ENCODE measurements at places on chromosomes 2 and 18. TPM values are rescaled to one million over a fixed set of nuclear protein-coding genes. Genes with fewer than 3 reads are reported as not detected.

Gene FAM237A
- not detected for total RNA-seq

Gene SRD5A2
- not detected for total RNA-seq

Gene ZSCAN30
- total RNA-seq, result 0.71 TPM

Gene QPCT
- 17.2 TPM for total RNA-seq

Gene CROCC2
- total RNA-seq, result not detected

Gene CTLA4
- total RNA-seq, result not detected

Gene CRYBA2
- total RNA-seq, result not detected

Gene ADCY3
- total RNA-seq, result 68.6 TPM

Gene EFEMP1
- total RNA-seq, result 40.9 TPM

Gene C2orf80
- not detected for total RNA-seq

Gene SERPINB4
- total RNA-seq, result not detected

Gene IL1A
- total RNA-seq, result 0.10 TPM

Gene FSHR
- total RNA-seq, result 0.07 TPM

Gene CPO
- total RNA-seq, result not detected

Gene ERFE
- total RNA-seq, result 7.8 TPM

Gene DCDC2C
- 0.54 TPM for total RNA-seq

Gene AMER3
- total RNA-seq, result not detected

Gene GRP
- total RNA-seq, result not detected

Gene CLEC4F
- not detected for total RNA-seq

Gene METTL8
- total RNA-seq, result 26.7 TPM

Gene FKBP1B
- 9.2 TPM for total RNA-seq

Gene BUB1
- total RNA-seq, result 32.4 TPM

Gene TIGD1
- total RNA-seq, result 4.1 TPM

Gene ANAPC1
- 18.9 TPM for total RNA-seq

Gene MYO7B
- 0.23 TPM for total RNA-seq

Gene CSRNP3
- not detected for total RNA-seq

Gene UBXN2A
- total RNA-seq, result 12.9 TPM

Gene BCL11A
- 0.37 TPM for total RNA-seq

Gene TMEM169
- 0.38 TPM for total RNA-seq

Measured in A549 treated with RU486 at 1 μM for 4 hours (cell line).